SK-N-SH (cell line): ENCODE measurements at places on chromosomes 6 and 20.
A peak's percentile ranks its signal among the peaks of the same experiment; 100 is the strongest.

DNA sequence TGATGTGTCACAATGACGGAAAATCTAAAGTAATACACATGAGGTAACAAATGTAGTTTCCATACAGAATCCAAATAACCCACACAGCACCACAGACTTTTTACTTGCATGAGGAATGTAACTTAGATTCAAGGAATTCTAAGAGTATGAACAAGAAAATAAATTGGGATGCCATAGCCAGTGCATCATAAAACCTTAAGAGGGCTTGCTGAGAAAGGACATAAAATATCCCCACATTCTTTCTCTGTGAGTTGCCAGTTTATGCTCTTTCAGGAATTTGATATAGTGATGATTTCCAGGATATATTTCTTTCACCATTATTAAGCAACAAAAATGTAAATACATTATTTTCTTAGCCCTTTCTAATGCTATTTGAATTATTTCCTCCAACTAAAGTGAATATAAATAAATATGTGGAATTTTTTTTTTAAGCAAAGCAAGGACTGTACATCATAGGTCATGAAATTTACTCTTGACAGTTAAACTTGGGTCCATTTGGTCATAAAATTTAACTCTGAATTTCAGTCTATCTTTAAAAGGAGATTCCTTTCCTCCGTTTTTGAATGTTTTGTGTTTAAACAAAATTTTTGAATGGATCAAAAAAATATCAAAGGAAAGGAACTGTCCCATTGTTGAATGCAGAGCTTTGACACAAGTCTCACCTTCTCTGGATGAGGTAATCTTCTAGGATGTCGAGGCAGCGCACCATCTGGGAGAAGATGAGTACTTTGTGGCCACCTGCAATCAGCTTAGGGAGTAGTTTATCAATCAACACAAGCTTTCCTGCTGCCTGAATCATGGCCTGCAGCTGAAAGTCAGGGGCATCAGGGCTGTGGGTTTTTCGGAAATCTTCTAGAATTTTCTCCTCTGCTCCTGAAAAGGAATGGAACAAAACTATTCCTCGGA, 116.3 kb upstream of the EMILIN3 start:
- no peak for DNase-seq
- no peak overlapping the region for H3K4me3 ChIP-seq
- H3K4me1 ChIP-seq: no peaks in the 10 kb centered on the region; the same call in 1 of the 2 replicates
- H3K36me3 ChIP-seq: peaks cover 71% of the 10 kb centered on the region

- no peak overlapping the region for H3K4me3 ChIP-seq
- no peaks in the 10 kb centered on the region for H3K27me3 ChIP-seq
- no peak overlapping the region for H3K27ac ChIP-seq
- H3K36me3 ChIP-seq: no peaks in the 10 kb centered on the region
These were observed 3.7 kb upstream of the PMEPA1 start for GRCh38 chr20:57713505-57713903.

DNA sequence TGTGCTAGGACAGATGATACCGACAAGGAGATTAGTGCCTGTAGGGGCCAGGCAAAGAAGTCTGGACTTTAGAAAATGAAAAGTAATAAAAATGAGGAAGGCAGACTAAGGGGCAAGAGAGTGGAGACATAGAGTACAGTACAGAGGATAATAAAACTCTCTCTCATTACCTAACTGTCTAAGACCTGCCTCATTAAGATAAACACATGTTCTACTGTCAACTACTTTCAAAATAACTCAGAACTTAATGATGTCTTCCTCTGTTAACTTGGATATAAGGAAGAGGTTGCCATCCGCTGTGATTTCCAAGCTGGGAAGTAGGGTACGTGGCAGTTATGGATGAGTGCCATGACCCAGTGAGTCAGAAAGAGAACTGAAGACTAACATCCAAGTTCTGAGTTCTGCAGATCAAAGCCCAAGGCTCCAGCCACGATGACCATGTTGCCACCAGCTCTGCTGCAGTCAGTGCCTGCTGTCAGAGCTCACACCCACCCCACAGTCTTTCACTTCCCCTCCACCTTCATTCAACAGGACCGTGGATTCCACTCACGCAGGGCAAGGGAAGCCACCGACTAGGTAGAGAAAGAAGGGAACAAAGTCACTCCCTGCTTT, 81.8 kb downstream of the KIF16B start:
- H3K36me3 ChIP-seq: no peaks in the 10 kb centered on the region
- H3K27me3 ChIP-seq: no peaks in the 10 kb centered on the region
- H3K27ac ChIP-seq: no peak overlapping the region

DNA sequence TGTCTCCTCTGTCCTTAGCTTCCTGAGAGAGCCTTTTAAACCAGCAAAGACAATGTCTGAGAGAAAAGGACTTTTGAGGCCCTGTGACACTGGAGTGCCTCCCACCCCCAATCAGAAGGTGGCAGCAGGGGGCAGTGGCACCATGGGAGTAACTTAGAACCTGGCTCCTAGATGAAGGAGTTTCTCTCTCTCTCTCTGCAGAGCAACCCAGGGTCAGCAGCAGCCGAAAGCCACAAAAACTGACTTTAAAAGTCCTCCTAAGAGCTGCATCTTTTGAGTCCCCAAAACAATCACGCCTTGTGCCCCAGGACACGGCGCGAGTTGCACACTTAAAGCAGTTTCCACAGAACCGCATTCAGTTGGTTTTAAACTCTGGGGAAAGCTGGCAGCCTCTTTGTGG, 5.3 kb upstream of the TCP11 start:
- no peaks in the 10 kb centered on the region for H3K4me1 ChIP-seq
- H3K4me3 ChIP-seq: no peak overlapping the region
- H3K27ac ChIP-seq: no peak overlapping the region

- H3K27me3 ChIP-seq: no peaks in the 10 kb centered on the region
- H3K4me1 ChIP-seq: peaks cover 18% of the 10 kb centered on the region; the same call in 1 of the 2 replicates
- peak; percentile 95 for DNase-seq
- H3K27ac ChIP-seq: peak within 1 kb of the TSS; percentile 78
These were observed at the start of gene CCND3 for GRCh38 chr6:41941280-41942066. TSS of gene CCND3 (minus strand) at chr6:41941808. CDS start at chr6:41941649, 159 bp downstream.

DNA sequence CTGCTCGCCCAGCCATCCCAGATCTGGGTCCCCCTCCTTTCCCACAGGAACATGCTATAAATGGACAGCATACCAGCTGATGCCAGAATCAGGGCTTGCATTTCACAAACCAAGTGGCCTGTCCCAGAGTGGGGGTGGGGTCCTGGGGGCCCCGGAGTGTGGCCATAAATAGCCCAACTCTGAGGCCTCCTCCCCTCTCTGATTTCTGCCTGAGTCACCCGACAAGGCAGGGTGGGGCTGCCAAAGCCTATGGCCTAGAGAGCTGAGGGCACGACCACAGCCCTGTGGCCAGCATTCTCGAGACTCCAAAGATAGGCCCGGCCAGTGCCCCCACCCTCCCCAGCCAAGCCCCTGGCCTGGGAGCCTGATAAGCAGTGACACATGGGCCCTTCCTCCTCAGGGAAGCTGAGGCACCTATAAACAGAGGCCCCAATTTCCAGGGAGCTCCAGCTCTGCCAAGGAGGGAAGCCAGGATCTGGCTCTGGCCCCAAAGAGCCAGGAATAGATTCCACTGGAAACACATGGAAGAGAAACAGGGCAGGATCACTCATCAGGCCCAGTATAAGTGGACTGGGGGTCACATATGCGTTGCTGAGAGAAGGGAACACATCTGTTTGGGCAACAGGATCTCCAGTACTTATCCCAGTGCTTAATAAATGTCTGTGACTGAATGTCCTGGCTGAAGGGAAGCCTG, 20.3 kb downstream of the SNTA1 start:
- H3K27ac ChIP-seq: no peak overlapping the region
- no peak for DNase-seq
- no peaks in the 10 kb centered on the region for H3K27me3 ChIP-seq
- H3K36me3 ChIP-seq: no peaks in the 10 kb centered on the region

- H3K27me3 ChIP-seq: no peaks in the 10 kb centered on the region
- DNase-seq: no peak
- H3K4me1 ChIP-seq: peaks cover 3% of the 10 kb centered on the region; the same call in 1 of the 2 replicates
- H3K4me3 ChIP-seq: no peak overlapping the region
- no peak overlapping the region for H3K27ac ChIP-seq
These were observed 244.8 kb upstream of the KCNG1 start for GRCh38 chr20:51267679-51268078.

- no peaks in the 10 kb centered on the region for H3K4me1 ChIP-seq
- H3K4me3 ChIP-seq: no peak overlapping the region
- H3K36me3 ChIP-seq: peaks cover 57% of the 10 kb centered on the region; the same call in 1 of the 2 replicates
These were observed 11.4 kb downstream of the DDX27 start for GRCh38 chr20:49230561-49231133.

GRCh38 chr6:85756982-85757381, 114.3 kb upstream of the SYNCRIP start:
- H3K4me1 ChIP-seq: no peaks in the 10 kb centered on the region; the same call in none of the 2 replicates
- DNase-seq: peak; percentile 25
- no peaks in the 10 kb centered on the region for H3K36me3 ChIP-seq
- H3K4me3 ChIP-seq: no peak overlapping the region

DNA sequence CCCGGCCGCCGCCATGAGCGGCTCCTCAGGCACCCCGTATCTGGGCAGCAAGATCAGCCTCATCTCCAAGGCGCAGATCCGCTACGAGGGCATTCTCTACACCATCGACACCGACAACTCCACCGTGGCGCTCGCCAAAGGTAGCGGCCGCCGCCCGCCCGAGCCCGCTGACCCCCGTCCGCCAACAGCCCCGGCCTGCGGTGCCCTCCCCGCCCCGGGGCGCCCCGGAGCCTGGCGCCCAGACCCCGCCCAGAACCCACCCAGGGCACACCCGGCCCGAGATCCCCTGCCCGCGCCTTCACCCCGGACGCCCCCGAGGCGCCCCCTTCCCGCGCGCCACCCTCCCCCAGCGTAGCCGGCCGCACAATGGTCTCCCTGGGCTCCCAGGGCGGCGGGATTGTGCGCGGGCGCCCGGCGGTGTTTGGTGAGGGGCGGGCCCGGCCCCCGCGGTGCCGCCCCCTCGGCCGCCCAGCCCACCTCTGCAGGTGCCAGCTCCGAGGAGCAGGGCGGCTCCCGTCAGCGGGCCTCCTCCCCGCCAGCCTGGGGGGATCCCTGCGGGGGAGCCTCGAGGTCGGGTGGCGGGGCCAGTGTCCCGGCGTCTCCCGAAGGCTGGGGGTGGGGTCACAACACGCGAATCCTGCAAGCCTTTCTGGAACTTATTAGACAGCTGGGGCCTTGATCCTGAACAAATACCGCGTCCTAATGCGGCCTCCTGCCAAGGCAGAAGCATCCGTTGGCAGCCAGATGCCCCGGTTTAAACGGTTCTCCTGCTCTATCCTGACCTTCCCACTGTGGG, 577 bp downstream of the LSM14B start:
- no peaks in the 10 kb centered on the region for H3K27me3 ChIP-seq
- peak; percentile 78 for DNase-seq
- H3K4me3 ChIP-seq: peak overlapping the region; percentile 82
- peaks cover 19% of the 10 kb centered on the region; the same call in 1 of the 2 replicates for H3K4me1 ChIP-seq

DNA sequence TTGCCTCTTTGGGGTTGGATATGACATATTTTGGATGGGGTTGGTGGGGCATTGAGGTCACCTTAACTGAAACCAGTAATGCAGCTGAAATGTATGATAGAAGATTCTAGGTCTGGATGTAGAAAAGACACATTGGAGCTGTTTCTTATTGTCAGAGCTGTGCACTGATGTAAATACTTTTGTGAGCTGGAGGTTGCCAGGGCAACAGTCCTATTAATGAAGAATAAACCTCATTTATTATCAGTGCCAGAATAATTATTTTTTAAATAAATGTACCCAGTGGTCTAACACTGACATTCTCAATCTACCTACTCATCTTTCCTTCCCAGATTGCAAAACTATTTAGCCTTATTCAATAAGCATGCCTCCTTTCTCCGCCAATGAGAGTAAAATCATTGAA, 57.0 kb downstream of the CAP2 start:
- no peaks in the 10 kb centered on the region for H3K27me3 ChIP-seq
- DNase-seq: no peak
- no peak overlapping the region for H3K27ac ChIP-seq

- H3K27ac ChIP-seq: no peak overlapping the region
- no peak for DNase-seq
- H3K36me3 ChIP-seq: no peaks in the 10 kb centered on the region
- peaks cover 30% of the 10 kb centered on the region; the same call in 1 of the 2 replicates for H3K4me1 ChIP-seq
- H3K4me3 ChIP-seq: no peak overlapping the region
These were observed 49.6 kb downstream of the MOCS1 start for GRCh38 chr6:39884696-39885095.

DNA sequence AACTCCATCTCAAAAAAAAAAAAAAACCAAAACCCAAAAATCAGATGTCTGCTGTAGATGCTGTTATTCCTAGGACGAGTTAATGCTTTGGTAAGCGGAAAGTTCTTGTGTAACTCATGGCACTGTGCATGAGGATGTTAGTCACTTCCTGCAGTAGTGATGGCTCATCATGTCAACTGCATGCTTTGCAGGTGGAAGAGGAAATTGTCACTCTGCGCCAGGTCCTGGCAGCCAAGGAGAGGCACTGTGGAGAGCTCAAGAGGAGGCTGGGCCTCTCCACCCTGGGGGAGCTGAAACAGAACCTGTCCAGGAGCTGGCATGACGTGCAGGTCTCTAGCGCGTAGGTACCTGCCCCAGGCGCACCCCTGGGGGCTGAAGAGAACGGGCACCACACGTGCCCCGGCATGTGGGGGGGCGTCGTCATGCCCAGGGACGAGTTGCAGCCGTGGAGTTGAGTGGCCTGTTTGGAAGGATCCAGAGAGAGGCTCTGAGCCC, 8.5 kb downstream of the TPD52L2 start:
- no peak overlapping the region for H3K27ac ChIP-seq
- no peaks in the 10 kb centered on the region for H3K4me1 ChIP-seq
- H3K36me3 ChIP-seq: peaks cover 53% of the 10 kb centered on the region
- no peak for DNase-seq
- H3K4me3 ChIP-seq: no peak overlapping the region

GRCh38 chr6:47276377-47276776, 33.3 kb downstream of the TNFRSF21 start:
- no peak for DNase-seq
- no peaks in the 10 kb centered on the region for H3K36me3 ChIP-seq
- no peak overlapping the region for H3K27ac ChIP-seq

GRCh38 chr6:145890422-145890821, 73.7 kb downstream of the SHPRH start:
- no peak overlapping the region for H3K27ac ChIP-seq
- no peak overlapping the region for H3K4me3 ChIP-seq
- no peak for DNase-seq
- peaks cover 31% of the 10 kb centered on the region for H3K36me3 ChIP-seq
- peaks cover 3% of the 10 kb centered on the region for H3K4me1 ChIP-seq

DNA sequence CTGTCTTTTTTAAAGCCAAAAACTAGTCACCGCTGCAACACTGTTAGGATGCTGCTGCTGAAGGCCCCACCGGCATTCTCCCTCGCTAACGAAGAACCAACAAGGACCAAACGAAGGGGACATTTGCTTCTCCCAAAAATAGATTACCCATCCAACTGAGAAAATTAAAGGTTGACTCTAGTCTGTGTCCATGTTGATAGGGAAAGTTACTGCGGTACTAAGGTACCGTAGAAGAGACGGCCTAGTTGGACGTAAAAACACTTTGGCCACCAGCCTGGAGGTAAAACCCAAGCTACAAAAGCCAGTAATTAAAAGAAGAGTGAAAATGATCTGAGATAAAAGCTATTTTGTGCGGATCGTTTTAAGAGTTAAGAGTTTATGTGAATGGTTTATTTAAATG, 11.8 kb upstream of the FOXF2 start:
- peaks cover 62% of the 10 kb centered on the region for H3K27me3 ChIP-seq
- no peaks in the 10 kb centered on the region for H3K36me3 ChIP-seq
- no peak overlapping the region for H3K27ac ChIP-seq
- no peak overlapping the region for H3K4me3 ChIP-seq
- H3K4me1 ChIP-seq: no peaks in the 10 kb centered on the region
- DNase-seq: no peak
